Bladder microvascular endothelial cell (primary cell): ENCODE measurements at places on chromosomes 5 and 9. TPM values are rescaled to one million over a fixed set of nuclear protein-coding genes. Genes with fewer than 3 reads are reported as not detected.

LECT2 gene
- not detected in 2 replicates for total RNA-seq

ZNF883 gene
- total RNA-seq: 0.16 and 0.50 TPM in 2 replicates

PCDHA1 gene
- total RNA-seq: 0.13 TPM in 1 of 2 replicates, not detected in the other

ENTREP1 gene
- 1.8 and 19.8 TPM in 2 replicates for total RNA-seq

DDX46 gene
- 13.0 and 26.5 TPM in 2 replicates for total RNA-seq

PRRX2 gene
- 0.16 TPM in 1 of 2 replicates, not detected in the other for total RNA-seq

TSSK1B gene
- total RNA-seq: not detected in 2 replicates

SCAI gene
- total RNA-seq: 2.3 and 9.6 TPM in 2 replicates

SAXO1 gene
- under 0.01 TPM in 1 of 2 replicates, not detected in the other for total RNA-seq

ROR2 gene
- under 0.01 TPM in 1 of 2 replicates, not detected in the other for total RNA-seq

PSAT1 gene
- 7.9 and 22.0 TPM in 2 replicates for total RNA-seq

ARL15 gene
- total RNA-seq: 29.0 and 53.9 TPM in 2 replicates

NPR3 gene
- 0.13 and 1.3 TPM in 2 replicates for total RNA-seq

TXNDC8 gene
- total RNA-seq: not detected in 2 replicates

FCHO2 gene
- 24.0 and 24.5 TPM in 2 replicates for total RNA-seq

CRHBP gene
- 0.49 and 0.88 TPM in 2 replicates for total RNA-seq

FBN2 gene
- total RNA-seq: 5.7 and 155 TPM in 2 replicates

CEL gene
- under 0.01 and 0.44 TPM in 2 replicates for total RNA-seq

SLIT3 gene
- under 0.01 and 0.13 TPM in 2 replicates for total RNA-seq

CHSY3 gene
- 2.6 and 6.5 TPM in 2 replicates for total RNA-seq

THBS4 gene
- total RNA-seq: not detected in 2 replicates

CMBL gene
- total RNA-seq: 1.6 and 7.6 TPM in 2 replicates

SH3TC2 gene
- 8.6 and 16.4 TPM in 2 replicates for total RNA-seq

DPYSL3 gene
- total RNA-seq: 48.6 and 77.1 TPM in 2 replicates

SOHLH1 gene
- not detected in 2 replicates for total RNA-seq

GPR150 gene
- total RNA-seq: 0.06 TPM in 1 of 2 replicates, not detected in the other

DMXL1 gene
- 17.6 and 39.3 TPM in 2 replicates for total RNA-seq

FYB1 gene
- total RNA-seq: under 0.01 and 0.06 TPM in 2 replicates

CXCL14 gene
- total RNA-seq: not detected in 2 replicates

ADRB2 gene
- total RNA-seq: 2.9 and 9.4 TPM in 2 replicates
